ENCODE measurements at places on chromosomes 7 and 10.

- no peak for DNase-seq
Observed at GRCh38 chr7:155584261-155584660, 37.9 kb upstream of the CNPY1 start.

- DNase-seq, result no peak
Observed at GRCh38 chr7:12747687-12748306, 60.4 kb downstream of the ARL4A start.

DNA sequence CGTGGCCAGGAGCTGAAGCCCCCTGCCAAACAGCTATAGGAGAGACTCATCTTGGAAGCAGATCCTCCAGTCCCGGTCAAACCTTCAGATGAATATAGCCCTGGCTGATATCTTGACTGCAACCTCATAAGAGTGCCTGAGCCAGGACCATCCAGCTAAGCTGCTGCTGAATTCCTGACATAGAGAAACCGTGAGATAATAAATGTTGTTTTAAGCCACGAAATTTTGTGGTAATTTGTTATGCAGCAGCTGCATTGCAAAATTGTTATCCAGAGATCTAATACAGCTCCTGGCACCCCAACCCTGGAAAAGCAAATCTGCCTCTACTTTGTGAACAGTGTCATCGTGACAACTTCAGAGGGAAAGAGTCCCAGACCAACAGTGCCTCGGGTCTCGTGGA, 119.9 kb downstream of the CREB5 start:
- no peak for DNase-seq

- no peak for DNase-seq
Observed at GRCh38 chr10:71694039-71694501, 25.5 kb downstream of the C10orf105 start.

GRCh38 chr7:148212731-148213130, 377.8 kb upstream of the C7orf33 start:
- DNase-seq, result no peak

- DNase-seq, result no peak
Observed at GRCh38 chr7:108568801-108569380, 615 bp downstream of the THAP5 start.

GRCh38 chr10:126408953-126409641, 20.8 kb upstream of the ADAM12 start:
- no peak for DNase-seq

DNA sequence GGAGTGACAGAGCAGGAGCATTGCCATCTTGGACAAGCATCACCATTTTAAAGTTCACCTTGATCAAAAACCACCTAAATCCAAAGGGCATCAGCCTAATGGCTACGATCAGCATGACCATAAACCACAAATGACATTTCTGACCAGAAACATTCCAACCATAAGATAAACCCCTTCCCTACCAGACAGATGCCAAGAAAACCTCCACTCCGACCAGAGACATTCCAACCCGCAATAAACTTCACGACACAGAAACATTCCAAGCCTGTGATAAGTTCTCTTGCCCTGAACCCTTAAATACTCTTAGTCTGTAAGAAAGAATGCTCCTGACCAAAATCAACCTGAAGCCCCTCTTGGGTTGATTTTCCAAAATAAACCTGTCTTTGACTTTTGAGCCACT, 606.9 kb downstream of the POM121L12 start:
- DNase-seq, result no peak

DNA sequence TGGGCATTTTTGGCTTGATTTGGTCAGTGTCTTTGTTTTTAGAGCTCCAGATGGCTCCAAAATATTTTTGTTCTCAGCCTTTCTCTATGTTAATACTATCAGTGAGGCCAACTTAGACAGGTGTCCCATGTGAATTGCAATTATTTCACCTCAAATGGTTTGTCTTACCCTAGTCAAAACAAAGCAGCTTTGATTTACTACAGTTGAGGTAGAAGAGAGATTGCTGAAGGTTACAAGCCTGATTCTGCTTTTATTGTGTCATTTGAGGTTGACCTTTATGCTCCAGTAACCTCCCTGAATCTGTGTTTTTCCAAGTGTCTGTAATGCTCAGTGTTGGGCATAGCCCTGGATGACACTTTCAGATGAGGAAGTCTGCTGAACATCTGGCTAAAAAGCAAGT, 882.9 kb downstream of the NRG3 start:
- DNase-seq, result no peak

- DNase-seq, result no peak
Observed at GRCh38 chr7:69295977-69296376, 302.3 kb upstream of the AUTS2 start.

GRCh38 chr7:94059746-94060145, 55.6 kb upstream of the BET1 start:
- DNase-seq, result peak; percentile 67

GRCh38 chr7:157660971-157661610, 324.3 kb downstream of the DNAJB6 start:
- DNase-seq, result no peak

GRCh38 chr7:587767-588166, 68.1 kb upstream of the PDGFA start:
- no peak for DNase-seq

- peak; percentile 54 for DNase-seq
Observed at GRCh38 chr10:6766131-6766801, 186.2 kb upstream of the PRKCQ start.

GRCh38 chr10:27747096-27747451, 1.5 kb upstream of the MKX start:
- DNase-seq, result no peak

DNA sequence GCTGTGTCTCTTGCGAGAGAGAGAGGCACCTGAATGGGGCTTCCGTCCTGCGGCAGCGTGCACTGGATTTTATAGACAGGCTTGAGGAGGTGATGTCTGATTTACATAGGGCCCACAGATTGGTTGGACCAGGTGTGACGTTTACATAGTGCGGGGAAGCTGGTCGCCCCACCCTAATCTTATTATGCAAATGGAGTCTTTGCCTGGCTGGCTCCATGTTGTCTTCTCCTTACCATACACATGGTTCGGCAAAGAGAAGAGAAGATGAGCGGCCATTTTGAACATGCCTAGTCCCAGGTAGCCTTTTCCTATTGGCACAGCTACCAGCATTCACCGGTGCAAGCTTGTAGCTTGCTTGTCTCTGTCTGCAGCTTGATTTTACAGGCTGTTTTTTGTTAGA, 238.5 kb upstream of the GALNT17 start:
- no peak for DNase-seq

GRCh38 chr10:60050366-60050765, 144.0 kb upstream of the CCDC6 start:
- no peak for DNase-seq

DNA sequence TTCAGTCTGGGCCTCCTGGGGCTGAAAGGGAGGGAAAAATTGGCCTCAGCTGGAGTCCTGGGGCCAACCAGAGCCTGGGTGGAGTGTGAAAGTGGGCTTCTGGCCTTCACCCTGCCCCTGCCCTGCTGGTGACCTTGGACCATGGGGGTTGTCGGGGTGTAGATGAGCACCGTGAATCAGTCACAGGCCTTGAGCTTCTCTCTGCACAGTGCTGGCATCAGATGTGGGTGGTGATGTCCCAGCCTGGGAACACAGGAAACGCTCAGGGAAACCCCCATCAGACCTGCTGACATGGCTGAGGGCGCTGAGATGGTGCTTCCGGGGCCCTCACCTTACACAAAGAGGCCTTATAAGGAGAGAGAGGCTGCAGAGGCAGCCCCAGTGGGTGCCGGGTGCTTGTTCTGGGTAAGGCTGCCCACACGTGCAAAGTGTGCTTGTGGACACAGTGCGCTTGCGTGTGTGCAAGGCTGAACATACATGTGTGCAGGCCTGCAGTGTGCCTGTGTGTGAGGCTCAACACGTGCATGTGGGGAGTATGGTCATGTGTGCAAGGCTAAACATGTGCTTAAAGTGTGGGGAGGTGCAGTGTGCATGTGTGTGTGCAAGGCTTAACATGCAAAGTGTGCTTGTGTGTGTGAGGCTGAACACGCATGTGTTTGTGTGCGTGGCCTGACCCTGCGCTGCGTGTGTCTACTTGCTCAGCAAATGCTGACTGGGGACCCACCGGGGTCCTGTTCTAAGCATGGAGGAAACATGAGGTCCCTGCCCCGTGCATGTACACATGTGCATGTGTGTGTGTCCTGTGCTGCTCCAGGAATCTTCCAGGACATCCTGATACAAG, 6.5 kb downstream of the ARPC1B start:
- no peak for DNase-seq
